ENCODE measurements at places on chromosomes 16 and 17.

DNA sequence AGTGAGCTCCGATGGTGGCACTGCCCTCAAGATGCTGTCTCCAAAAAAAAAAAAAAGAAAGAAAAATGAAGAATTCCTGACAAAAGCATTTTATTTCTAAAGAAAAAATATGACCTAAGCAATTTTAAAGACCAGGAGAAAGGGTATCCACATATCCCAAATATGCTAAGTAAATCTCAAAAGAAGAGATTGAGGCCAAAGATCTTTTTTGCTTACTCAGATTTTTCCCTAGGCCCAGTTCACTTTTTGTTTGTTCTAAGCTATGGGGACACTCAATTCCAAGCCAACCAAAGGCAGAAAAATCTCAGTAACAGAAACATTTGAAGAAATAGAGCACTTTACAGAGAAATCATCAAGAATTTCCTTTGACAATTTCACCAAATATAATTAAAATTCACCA, 150.8 kb downstream of the SOX9 start:
- DNase-seq = no peak

DNA sequence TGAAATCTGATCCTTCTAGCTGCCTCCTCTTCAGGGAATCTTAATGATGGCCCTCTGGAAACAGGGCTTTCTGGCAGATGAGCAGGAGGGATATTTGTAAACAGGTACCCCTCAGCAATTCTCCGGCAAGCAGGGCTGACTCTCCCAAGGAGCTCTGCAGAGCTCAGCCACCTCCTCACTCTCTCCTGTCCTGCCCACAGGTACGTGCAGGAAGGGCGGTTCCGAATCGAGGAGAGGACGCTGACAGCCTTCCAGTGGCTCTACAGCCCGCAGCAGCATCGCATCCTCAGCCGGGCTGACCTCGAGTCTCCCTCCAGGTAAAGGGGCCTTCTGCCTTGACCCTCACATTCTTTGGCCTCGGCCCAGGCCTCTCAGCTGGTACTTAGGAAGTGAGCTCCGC, 20.7 kb upstream of the CCDC92B start:
- DNase-seq = no peak

GRCh38 chr16:80079072-80079471, 461.7 kb upstream of the DYNLRB2 start:
- no peak for DNase-seq

DNA sequence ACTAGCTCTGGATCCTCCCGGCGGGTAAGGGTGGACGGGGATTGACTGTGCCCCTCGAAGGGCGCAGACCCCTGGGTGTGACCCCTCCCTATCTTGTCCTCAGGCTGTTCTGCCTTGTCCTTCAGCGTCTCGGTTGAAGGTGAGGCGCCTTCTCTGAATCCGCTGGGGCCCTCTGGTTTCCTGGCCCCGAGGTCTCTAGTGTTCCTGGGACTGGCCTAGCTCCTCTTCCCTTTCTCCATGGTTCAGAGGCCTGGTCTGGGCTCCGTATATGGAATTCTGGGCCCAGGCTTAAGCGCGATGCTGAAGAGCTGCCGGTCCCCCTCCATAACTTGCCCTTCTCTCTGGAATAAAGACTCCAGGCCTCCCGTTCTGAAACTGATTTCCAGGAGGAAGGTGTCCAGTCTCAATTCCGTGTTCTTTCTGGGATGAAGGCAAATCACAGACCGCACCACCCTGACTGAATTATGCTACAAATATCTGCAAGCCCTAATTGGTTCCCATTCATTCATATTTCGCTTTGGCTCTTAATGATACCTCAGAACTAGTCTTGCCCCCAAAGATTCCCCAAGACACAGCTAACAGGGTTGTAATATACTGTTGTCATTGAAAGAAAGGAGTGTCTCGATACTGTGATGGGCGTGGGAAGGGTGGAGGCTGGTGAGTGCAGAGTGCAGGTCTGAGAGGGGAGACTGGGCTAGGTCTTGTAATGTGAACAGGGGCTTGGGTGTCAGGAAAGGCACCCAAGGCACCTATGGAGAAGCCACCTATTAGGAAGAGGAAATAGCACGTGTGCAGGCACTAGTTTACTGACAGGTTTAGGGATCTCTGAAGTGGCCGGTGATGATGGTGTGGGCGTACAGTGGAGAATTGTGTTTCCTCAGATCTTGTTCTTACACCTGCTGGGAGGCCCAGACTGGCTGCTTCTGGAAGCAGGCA, 851 bp downstream of the EDC4 start:
- DNase-seq = no peak

DNA sequence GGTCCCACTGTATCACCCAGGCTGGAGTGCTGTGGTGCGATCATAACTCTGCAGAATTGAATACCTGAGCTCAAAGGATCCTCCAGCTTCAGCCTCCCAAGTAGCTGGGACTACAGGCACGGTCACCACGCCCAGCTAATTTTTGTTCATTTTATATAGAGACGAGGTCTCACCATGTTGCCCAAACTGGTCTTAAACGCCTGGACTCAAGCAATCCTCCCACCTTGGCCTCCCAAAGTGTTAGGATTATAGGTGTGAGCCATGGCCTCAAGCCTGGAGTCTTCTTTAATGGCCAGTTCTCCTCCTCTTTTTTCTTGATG, 484 bp downstream of the CD300LB start:
- no peak for DNase-seq
